ENCODE measurements at places on chromosomes 4 and X.
A peak's percentile ranks its signal among the peaks of the same experiment; 100 is the strongest.

DNA sequence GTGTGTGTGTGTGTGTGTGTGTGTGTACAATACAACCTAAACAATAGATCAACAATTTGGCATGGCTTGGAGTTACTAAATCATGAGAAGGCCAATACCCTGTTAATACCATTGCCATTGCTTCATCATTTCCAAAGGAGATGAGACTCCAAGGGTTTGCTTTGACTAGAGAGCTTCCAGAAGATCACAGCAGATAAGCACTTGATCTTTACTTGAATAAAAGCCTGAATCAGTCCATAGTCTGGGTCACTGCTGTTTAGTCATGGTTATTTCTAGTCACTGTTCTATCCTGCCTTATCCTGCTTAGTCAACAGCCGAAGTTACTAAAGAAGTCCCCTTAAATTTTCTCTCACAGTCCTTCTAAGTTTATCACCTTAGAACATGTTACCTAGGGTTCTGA, 58.2 kb downstream of the RAB40AL start:
- DNase-seq: no peak

- DNase-seq: no peak
Measured at GRCh38 chrX:5051831-5052491, 1176.7 kb downstream of the NLGN4X start.

DNA sequence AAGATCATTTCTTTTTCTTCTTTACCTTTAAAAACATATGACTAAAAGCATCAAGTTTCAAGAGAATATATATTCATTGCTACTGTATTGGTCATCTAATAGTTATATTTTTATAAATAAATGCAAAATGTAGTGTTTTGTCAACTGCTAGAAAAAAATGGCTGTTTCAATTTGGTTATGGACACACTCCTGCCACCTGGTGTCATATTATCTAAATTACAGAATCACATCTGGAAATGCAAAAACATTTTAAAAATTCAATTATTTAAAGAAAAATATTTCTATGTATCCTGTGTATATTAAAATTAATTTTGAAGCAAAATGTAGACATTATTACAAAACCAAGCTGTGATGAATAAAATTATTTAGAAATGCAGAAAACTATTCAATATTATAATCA, 329.4 kb upstream of the PCDH18 start:
- no peak for DNase-seq

DNA sequence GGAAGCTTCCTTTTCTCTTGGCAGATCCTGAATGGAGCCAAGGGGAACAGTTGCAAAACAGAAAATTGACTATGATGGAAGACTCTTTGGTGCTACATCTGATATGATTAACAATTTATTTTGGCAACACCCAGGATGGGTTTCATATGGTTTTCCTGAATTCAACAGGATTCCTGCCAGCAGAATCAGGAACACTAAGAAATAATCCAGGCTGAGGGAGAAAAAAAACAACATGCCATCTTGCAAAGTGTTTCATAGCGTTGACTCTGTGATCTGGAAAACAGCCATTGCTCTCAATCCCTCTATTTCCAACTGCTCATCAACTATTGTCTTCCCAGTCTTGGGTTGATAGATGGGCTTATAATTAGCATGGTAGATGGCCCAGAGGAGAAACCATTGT, 303.8 kb upstream of the KLF3 start:
- no peak for DNase-seq

- DNase-seq: no peak
Measured at GRCh38 chrX:10714531-10714930, 94.1 kb upstream of the MID1 start.

- no peak for DNase-seq
Measured at GRCh38 chrX:69616457-69617203, 717 bp downstream of the EDA start.

DNA sequence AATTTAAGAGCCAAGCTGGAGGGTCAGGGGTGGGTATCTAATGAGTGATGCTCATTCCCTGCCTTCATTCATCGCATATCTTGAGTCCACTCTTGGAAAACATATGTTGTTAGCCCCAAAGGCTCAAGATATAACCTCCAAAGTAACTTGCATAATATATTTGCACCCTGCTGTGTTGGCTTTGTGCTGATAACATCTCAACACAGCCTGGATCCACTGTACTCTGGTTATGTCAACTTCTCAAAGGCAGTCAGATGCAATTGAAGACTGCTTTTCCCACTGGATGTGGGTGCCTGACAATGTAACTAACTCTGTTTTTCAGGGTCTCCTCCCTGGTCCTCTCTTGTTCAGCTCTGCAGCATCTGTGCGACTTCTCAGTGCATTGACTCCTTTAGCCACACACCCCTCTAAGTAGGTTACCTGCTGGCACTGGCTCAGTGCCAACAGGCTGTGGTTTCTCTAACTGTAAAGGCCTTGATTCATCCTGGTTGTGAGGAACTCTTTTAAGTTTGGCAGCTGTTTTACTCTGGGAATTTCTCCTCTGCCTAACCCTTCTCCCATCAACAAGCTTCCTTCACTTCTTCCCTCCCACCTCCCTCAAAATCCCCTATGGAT, 28.1 kb downstream of the SLC16A2 start:
- DNase-seq: peak; percentile 3

GRCh38 chr4:105474099-105474518, 247 bp upstream of the PPA2 start:
- DNase-seq: no peak

- DNase-seq: no peak
Measured at GRCh38 chrX:119343856-119344255, 55.3 kb upstream of the SLC25A43 start.

GRCh38 chr4:7239101-7239820, 46.9 kb downstream of the SORCS2 start:
- no peak for DNase-seq

- no peak for DNase-seq
Measured at GRCh38 chr4:159052315-159052714, 50.6 kb upstream of the RAPGEF2 start.

DNA sequence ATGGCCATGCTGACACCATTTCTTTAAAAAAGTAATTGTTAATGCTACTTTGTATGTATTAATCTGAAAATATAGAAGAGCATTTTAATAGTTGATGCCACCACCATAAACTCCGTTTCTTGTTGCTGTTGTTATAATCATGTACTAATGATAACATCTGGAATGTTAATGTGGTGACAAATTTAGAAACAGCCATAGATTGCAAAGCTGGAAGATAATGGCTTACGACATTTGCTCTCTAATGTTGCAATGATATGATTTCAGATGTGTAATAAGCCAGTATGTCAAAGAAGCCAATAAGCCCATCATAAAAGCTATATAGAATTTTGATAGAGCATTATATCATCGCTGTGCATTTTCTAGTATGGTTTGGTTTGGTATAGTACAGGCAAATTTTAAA, 579.4 kb upstream of the ZFP42 start:
- DNase-seq: no peak

Measured in stimulated activated CD4-positive, alpha-beta T cell treated with anti-CD3 and anti-CD28 coated beads, Interleukin-12 subunit alpha, Interleukin-12 subunit beta, amount 100 ng/mL, for 24 hours (primary cell).